Activated effector memory CD4-positive, alpha-beta T cell treated with anti-CD3 and anti-CD28 coated beads, Interleukin-2, amount 50 U/mL, for 16 hours (primary cell): ENCODE measurements at places on chromosomes 7 and 10.

GRCh38 chr10:35409094-35409582, 72.8 kb downstream of the CCNY start:
- no peak for DNase-seq

DNA sequence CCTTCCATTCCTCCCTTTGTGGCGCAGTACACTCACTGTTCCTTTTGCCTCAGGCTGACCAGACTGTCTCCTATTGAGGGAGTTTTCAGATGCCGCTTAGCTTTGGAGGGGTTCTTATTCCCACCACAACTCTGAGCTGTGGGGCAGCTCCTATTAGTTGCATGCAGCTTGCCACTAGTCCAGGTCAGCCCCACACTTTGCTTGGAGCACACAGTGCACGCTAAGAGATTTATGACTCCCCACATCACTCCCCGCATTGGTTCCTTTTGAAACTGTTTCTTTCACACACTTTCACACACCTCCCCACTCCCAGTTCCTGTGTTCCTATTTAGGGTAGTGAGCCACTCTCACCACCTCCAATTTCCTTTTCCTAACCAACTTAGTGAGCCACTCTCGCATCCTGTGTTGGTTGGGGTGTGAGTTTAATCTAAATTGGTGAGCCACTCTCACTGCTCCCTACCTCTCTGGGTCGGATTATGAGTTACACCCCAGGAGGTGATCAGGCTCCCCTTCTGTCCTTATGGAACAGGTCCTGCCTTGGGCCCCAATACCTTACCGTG, 10.4 kb upstream of the ZNF485 start:
- no peak for DNase-seq

DNA sequence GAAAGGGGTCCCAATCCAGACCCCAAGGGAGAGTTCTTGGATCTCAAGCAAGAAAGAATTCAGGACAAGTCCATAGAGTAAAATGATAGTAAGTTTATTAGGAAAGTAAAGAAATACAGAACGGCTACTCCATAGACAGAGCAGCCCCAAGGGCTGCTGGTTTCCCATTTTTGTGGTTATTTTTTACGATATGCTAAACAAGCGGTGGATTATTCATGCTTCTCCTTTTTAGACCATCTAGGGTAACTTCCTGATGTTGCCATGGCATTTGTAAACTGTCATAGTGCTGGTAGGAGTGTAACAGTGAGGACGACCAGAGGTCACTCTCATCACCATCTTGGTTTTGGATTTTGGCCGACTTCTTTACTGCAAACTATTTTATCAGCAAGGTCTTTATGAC, 1033.4 kb downstream of the SORCS3 start:
- no peak for DNase-seq

DNA sequence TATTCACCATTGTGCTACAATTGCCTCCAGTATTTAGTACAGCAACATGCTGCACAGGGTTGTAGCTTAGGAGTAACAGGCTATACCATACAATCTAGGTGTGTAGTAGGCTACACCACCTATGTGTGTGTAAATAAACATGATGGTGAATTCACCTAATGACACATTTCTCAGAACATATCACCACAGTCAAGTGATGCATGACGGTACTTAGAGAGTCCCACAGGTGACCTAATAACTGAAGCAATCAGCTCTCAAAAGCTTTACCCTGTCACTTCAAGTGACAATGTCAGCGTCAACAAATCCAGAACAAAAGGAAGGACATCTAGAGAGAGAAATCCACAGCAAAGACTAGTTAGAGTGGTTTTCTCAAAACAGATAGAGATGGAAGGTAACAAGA, 38.8 kb downstream of the CCNJ start:
- DNase-seq = no peak

GRCh38 chr10:33052915-33053810, 95.1 kb upstream of the ITGB1 start:
- no peak for DNase-seq

DNA sequence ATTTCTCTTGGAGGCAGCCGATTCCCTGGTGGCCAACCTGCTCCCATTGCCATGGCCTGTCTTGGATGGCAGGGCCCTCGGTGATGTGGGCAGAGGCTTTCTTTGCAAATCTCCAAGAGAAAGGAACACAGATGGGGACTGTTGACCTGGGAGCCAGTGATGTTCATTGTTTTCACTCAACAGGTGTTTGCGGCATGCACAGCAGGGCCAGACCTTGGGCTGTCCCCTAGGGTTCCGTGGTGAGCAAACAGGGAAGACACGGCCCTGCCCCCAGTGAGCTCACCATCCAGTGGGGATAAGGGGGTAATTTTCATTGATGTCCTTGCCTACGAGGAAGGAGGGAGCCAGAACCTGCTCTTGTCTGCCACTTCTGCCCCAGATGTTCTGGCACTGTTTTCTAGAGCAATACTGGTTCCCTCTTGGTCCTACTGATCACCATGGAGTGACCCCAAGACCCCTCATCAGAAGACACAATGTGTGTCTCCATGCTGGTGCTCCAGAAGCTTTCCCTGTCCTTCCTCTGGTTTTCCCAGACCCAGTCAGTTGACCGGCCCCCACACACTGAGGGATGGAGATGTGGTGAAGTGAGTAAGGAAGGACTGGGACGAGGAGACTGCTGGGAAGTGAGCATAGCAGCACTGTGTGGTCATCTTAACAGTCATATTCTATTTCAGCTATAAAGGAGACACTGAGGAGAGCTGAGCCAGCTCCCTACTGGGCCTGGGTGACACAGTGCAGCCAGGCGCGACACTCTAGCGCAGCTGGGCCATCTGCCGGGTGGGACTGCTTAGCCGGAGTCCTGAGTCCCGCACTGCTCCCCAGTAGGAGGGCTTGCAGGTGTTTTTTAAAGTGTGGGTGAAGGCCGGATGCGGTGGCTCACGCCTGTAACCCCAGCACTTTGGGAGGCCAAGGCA, 20.4 kb upstream of the FIGNL1 start:
- no peak for DNase-seq
